Right renal pelvis (tissue), 4 donors: ENCODE measurements at places on chromosomes 12 and 14. TPM values are rescaled to one million over a fixed set of nuclear protein-coding genes. Genes with fewer than 3 reads are reported as not detected.

EEF1AKMT3 gene
- polyA plus RNA-seq, result 9.7 TPM

- DNase-seq, result no peak
Measured at GRCh38 chr12:120121766-120122293, 5.3 kb upstream of the RAB35 start.

- DNase-seq, result no peak
Measured at GRCh38 chr12:89436062-89436461, 83.8 kb upstream of the DUSP6 start.

DNA sequence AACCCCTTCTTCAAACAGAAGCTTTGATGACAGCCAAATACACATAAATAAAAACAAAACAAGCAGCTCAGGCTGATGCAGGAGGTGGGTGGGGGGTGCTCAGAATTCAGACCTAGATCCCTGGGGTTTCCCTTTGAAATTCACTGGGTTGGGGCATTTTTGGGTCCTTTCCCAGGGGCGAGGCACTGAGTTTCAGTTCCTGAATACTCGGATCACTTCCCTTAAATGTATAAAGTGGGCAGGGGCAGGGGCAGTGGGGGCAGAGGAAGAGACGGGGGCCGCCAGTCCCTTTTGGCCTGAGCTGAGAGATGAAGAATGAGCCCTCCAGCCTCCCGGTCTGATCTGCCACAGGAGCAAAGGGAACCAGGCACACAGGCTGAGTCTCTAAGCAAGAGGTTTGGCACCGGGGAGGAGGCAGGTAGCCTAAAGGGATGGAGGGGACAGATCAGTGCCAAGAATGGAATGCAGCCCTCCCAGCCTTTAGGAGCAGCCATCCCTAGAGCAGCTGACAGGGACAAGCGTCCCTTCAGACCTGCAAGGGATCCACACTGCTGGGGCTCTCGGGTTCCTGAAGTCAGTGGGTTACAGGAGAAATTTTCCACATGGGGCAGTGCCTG, 20.3 kb downstream of the KDM2B start:
- no peak for DNase-seq

KRT80 gene
- polyA plus RNA-seq, result 1.4 TPM

GRCh38 chr12:79982086-79983062, 47.5 kb upstream of the PPP1R12A start:
- DNase-seq, result no peak

FOXN4 gene
- polyA plus RNA-seq, result 1.8 TPM

GRCh38 chr12:54977155-54977554, 7.4 kb downstream of the TESPA1 start:
- DNase-seq, result no peak

TAC3 gene
- polyA plus RNA-seq, result 1.5 TPM

- DNase-seq, result no peak
Measured at GRCh38 chr14:49017447-49017846, 568.7 kb downstream of the RPS29 start.

GRCh38 chr14:87916103-87916885, 76.7 kb downstream of the GALC start:
- DNase-seq, result no peak

DNA sequence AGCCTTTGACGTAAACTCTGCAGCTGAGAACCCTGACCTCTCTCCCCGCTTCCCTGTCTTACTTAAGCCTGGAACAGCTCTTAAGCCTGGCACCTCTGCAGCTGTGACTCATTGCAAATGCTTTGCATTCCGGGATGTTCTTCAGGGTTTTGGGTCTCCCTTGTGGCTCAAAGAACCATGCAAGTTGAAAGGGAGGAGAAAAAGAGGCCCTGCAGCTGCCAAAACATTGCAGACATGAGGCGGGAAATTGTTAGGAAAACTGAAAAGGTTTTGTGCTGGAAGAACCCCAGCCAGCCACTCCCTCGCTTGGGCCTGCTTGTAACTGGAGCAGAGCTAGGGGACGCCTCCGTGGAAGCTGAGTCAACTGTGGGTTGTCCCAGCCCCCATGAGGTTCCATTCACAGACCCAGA, 60.2 kb upstream of the FERMT2 start:
- no peak for DNase-seq

GRCh38 chr12:12796928-12797793, 11.7 kb downstream of the APOLD1 start:
- DNase-seq, result no peak

SETD3 gene
- polyA plus RNA-seq, result 73.6 TPM

DNA sequence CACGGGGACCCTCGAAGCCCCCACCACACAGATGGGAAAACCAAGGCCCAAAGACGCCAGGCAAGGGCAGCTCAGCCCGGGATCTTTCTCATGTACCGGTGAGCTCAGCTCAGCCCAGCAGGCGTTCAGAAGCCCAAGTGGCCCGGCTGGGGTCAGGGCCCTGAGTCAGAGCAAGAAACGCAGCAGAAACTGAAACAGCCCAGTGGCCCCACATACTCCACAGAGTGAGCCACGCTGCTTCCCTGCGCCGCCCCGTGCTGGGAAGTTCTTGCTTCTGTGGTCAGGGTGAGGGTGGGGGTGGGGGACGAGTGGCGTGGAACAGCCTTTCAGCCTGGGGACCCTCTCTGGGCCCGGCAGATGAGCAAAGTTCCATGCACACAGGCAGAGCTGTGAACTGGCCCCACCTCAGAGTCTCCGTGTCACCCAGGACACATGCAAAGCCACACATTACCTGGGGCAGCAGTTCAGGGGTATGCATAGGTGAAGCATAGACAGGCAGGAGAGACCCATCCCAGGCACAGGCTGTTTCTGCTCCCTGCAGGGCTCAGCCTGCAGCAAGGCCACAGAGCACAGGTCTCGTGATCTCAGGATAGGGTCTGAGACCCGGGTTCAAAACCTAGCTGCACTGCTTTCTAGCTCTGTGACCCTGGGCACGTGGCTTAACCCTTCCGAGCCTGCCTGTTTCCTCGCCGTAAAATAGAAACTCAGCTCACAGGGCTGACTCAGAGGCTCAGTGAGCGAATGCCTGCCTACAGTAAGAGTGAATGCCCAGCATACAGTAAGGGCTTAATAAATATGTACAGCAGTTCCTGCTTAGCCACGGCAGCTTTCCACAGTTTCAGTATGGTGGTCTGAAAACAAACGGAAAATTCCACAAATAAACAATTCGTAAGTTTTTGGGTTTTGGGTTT, 21.6 kb downstream of the NCOR2 start:
- DNase-seq, result no peak

GRCh38 chr14:28102814-28103213, 663.8 kb upstream of the FOXG1 start:
- no peak for DNase-seq

- DNase-seq, result no peak
Measured at GRCh38 chr12:78149459-78149858, 318.8 kb downstream of the NAV3 start.

DNA sequence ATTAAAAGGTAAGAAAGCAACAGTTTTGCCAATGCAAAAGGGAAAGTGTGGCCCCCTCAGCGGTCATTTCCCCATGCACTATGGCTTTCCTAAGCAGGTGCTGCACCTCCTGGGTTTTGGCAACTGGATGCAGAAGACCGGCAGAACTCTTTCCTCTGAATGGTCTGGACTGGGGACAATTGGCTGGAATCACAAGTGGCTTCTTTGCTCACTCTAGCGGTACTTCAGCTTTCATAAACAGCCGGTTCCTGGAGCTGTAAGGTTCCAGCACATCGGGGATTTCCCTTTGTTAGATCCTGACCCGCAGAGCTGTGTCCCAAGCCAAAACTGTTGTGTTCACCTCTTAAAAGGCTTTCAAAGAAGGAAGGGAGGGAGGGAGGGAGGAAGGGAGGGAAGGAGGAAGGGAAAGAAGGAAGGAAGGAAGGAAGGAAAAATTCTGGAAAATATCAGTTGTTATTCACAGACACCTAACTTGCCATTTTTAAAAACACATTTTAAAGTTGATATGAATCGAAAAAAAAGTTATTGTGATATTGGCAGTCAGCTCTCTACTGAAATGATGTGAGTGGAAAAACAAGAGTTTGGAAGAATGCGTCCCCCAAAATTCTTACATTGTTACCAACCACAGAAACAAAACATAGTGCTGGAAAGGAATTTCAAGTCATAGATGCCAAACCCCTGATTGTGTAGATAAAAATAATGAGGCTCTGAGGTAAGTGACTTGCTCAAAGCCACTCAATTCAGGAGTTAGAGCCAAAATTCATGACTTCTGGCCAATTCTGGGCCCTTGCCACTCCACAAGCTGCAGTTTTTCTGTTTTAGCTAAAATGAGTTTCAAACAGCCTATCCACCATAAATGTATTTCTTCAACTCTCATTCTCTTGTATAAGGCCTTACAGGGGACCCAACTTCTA, 220.6 kb upstream of the HMGA2 start:
- no peak for DNase-seq

DNA sequence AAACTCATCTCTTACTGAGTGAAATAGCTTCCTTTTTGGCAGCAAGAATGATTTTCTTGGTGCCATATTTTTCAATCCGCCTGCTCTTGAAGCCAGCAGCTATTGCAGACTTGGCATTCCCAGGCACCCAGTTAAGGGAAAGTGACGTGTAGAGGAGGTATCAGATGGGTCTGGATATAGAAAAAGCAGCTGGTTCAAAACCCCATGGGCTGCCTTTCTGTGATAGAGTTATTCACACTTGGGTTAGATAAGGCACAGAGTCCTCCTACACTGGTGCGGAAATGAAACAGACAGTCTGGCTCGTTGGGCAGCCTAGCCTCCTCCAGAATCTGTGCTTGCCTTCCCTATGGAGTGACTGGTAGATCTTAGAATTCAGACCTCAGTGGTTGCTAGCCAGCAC, 62.2 kb downstream of the PTPN11 start:
- no peak for DNase-seq

DNA sequence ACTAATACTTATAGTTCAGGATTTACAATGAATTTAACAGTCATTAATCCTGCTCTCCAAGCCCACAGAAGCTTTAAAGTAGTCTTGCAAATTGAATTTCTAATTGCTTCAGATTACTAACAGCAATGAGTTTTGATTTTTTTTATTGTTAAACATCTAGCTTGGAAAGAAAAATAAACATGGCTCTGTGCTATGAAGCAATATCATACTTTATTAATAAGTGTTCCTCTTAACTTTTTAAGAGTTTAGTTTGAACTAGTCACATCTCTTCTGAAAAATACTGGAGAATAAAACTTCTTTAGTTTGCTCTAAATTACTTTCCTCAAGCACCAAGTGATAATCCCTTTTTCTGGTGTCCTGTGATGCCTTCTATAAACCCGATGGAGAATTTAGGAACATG, 250.2 kb downstream of the TRHDE start:
- no peak for DNase-seq
